ENCODE measurements at places on chromosomes 11 and 22. TPM values are rescaled to one million over a fixed set of nuclear protein-coding genes. Genes with fewer than 3 reads are reported as not detected.

Gene LRRN4CL
- under 0.01 TPM for total RNA-seq

Gene OR5B21
- total RNA-seq = not detected

Gene TSG101
- total RNA-seq = 32.4 TPM

Gene IGSF22
- total RNA-seq = not detected

Gene MEI1
- total RNA-seq = 0.31 TPM
